ENCODE measurements at places on chromosomes 2 and 18. TPM values are rescaled to one million over a fixed set of nuclear protein-coding genes. Genes with fewer than 3 reads are reported as not detected.

DSG1 gene
- total RNA-seq, result not detected

DTNB gene
- 18.0 TPM for total RNA-seq

INPP5D gene
- 0.50 TPM for total RNA-seq

GPR35 gene
- total RNA-seq, result not detected

CHRND gene
- not detected for total RNA-seq

MEP1B gene
- total RNA-seq, result not detected

HOXD8 gene
- 14.5 TPM for total RNA-seq

RBM44 gene
- 0.29 TPM for total RNA-seq

PLCD4 gene
- total RNA-seq, result 0.32 TPM

VIL1 gene
- total RNA-seq, result 0.11 TPM

TDRD15 gene
- 0.16 TPM for total RNA-seq

IL18R1 gene
- 0.37 TPM for total RNA-seq

MYO3B gene
- 1.8 TPM for total RNA-seq

DES gene
- total RNA-seq, result 0.13 TPM

RAPH1 gene
- total RNA-seq, result 5.5 TPM

KCNG2 gene
- total RNA-seq, result not detected

ATG4B gene
- total RNA-seq, result 30.3 TPM

TBR1 gene
- not detected for total RNA-seq

TNFAIP6 gene
- total RNA-seq, result 0.95 TPM

PARD3B gene
- total RNA-seq, result 0.27 TPM

ID2 gene
- total RNA-seq, result 61.5 TPM

All from SK-MEL-5 (cell line).